ENCODE measurements at places on chromosomes 4 and X.
A peak's percentile ranks its signal among the peaks of the same experiment; 100 is the strongest.

- no peak for DNase-seq
Measured at GRCh38 chr4:38605753-38606586, 58.0 kb upstream of the KLF3 start.

GRCh38 chr4:163611784-163612445 is 117.4 kb downstream of the TMA16 start:
- peak; percentile 36 for DNase-seq

GRCh38 chrX:39157796-39158195 is 356.5 kb downstream of the MID1IP1 start:
- DNase-seq: no peak

DNA sequence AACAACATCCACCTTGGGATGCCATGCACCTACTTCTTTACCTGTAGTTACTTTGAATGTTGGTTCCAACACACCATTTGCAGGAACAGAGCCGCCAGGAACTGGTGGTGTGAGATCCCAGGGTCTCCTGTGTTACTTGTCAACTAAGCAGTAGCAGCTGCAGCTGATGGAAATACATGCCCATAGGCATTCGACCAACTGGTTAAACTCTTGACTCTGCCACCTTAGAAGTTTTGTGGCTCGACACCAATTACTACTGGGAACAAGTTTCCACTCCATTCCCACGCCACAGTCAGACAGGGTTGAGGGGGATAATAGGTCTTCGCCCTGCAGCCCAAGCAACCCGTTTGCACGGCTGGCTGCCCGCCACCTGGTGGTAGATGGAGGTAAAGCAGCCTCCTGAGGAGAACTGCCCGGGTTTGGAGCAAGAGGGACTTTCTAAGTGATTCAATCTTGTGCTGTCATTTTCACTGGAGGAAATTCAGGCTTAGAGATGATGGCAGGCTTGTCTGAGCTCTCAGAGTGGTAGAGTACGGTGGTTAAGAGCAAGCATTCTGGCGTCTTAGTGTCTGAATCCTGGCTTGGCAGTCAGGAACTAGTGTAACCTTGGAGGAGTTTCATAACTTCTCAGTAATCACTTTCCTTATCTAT is 119.1 kb upstream of the TRIM2 start:
- DNase-seq: peak; percentile 72

GRCh38 chr4:150683775-150684350 is 101.9 kb downstream of the MAB21L2 start:
- no peak for DNase-seq

GRCh38 chrX:110167952-110168451 is 149.9 kb downstream of the AMMECR1 start:
- DNase-seq: peak; percentile 14

- DNase-seq: peak; percentile 51
Measured at GRCh38 chr4:67393699-67394281, 151.5 kb downstream of the CENPC start.

DNA sequence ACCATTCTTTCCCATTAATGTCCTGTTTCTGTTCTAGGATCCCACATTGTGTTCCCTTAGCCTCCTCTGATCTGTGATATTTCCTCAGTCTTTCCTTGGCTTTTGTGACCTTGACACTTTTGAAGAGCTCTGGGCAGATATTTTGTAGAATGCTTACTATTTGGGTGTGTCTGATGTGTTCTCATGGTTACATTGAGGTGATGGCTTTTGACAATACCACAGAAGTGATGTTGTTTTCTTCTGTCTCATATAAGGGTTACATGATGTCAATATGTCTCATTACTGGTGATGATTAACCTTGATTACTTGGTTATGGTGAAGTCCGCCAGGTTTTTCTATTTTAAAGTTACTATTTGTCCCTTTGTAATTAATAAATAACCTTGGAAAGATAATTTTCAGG is 183.7 kb downstream of the SOWAHB start:
- DNase-seq: no peak

- DNase-seq: no peak
Measured at GRCh38 chr4:98504091-98504490, 154.3 kb downstream of the TSPAN5 start.

- DNase-seq: no peak
Measured at GRCh38 chr4:142901166-142901662, 55.1 kb upstream of the INPP4B start.

GRCh38 chr4:141339391-141339790 is 118.7 kb downstream of the ZNF330 start:
- no peak for DNase-seq

GRCh38 chr4:110108422-110108821 is 90.0 kb downstream of the ELOVL6 start:
- peak; percentile 52 for DNase-seq

GRCh38 chr4:106909486-106910188 is 126.5 kb downstream of the DKK2 start:
- DNase-seq: no peak

DNA sequence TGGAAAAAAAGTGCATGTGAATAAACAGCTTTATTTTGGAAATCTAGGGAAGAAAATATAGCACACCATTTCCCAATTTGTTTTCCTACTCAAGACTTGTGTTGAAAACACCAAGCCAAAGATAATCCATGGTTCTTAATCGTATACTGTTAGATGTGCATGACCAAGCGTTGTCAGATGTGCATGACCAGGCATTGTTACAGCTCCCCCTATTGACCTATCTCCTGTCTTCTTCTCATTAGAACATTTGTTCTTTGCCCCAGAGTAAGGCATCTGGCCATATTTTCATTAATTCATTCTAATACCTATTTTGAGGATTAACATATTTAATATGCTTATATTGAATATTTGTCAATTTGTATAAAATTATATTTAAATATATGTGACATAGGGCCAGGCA is 14.4 kb upstream of the VCX start:
- DNase-seq: no peak

DNA sequence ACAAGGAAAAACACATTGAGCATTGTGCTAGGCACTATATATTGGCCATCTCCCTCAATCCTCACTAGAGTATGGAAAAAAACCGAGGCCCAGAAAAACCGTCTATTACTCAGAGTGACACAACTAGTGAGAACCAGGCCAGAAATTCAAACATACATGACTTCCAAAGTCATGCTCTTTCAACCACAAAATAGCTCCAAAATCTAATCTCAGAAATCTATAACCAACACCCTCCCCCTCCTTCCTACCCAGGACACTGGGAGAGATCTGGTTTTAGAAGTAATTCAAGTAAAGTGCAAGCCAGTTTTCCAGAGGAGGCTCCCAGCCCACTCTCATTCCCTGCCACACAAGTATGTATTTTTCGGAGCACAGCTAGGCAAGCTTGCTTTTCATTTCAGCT is 7.6 kb downstream of the HS3ST1 start:
- no peak for DNase-seq

GRCh38 chrX:37487271-37487670 is 84.2 kb upstream of the LANCL3 start:
- no peak for DNase-seq

- no peak for DNase-seq
Measured at GRCh38 chr4:40406340-40406739, 71.2 kb downstream of the CHRNA9 start.

DNA sequence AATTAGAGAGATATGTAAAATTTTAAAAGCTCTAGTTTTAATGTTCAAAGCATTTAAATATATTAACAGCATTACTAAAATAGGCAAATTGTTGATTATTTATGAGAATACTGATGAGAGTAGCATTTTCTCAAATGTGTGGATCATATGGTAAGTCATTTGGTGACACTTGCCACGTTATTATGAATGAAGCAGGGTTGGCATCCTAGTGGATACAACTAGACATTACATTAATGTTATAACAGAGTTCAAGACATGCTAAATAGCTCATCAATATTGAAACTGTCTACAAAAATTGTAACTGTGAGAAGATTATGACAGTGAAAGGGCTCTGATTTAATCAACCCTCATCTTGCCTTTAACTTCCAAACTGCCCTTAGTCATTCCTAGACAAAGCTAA is 171.1 kb downstream of the PDGFC start:
- no peak for DNase-seq

DNA sequence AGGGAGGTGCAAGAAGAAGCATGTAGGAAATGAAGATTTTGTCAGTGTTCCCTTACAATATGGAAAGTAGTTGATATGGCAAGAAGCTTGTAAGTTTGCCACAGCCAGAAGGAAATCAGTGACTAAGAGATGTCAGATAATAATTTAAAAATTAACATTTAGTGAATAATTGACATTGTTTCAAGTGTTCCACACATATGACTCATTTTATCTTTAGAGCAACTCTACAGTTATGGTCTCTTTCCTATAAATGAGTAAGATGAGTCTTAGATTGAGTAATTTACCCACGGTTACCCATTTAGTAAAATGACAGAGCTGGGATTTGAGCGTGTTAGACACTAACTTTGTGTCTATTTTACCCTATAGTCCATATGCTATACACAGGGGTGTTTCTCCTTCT is 300.3 kb upstream of the IRS4 start:
- DNase-seq: no peak

DNA sequence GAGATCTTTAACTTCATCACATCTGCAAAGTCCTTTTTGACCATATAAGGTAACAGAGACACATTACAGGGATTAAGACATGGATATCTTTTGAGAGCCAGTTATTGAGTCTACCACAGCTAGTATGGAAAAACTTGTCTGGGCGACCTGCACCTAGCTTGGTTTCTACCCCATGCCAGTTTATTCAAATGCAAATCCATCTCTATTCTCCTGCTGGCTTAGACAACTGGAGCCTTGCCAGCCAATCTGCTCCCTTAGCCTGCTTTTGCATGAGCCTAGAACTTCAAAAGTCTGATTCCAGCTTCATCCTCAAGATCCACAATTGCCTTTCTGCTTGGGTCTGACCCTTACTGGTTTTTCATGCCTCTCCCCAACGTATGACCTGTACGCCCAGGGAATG is 212.0 kb upstream of the AFF2 start:
- DNase-seq: no peak

DNA sequence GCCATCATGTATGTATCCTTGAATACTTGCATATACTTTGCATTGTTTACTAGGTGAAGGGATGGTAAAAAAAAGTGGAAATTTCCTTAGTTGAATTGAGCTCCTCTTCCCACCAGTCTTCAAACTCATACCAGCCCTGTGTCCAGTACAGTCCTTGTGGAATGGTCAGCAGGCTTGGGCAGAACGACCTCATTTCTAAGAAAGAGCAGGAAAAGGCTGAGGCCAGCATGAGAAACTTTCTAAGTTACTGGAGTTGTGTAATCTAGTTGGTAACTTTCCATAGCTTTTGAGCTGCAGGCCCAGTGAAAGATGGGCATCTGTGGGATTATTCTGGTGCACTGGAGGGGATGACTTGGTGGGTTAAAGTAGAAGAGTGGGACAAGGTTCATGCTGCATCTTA is 87.6 kb downstream of the DCUN1D4 start:
- DNase-seq: no peak

GRCh38 chr4:24890561-24891126 is 22.2 kb downstream of the CCDC149 start:
- no peak for DNase-seq

DNA sequence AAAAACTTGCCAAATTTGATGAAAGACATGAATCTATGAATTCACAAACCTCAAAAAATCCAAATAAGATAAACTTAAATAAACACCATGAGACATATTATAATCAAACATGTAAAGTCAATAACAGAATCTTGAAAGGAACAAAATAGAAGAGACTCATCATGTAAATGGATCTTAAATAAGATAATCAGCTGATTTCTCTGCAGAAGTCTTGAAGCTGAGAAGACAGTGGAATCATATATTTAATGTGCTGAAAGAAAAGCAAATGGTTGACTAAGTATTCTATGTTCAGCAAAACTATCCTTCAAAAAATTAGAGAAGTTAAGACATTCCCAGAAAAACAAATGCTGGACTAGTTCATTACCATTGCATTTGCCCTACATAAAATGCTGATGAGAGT is 215.7 kb upstream of the SPIN4 start:
- no peak for DNase-seq

GRCh38 chr4:80097400-80098177 is 24.6 kb upstream of the ANTXR2 start:
- DNase-seq: no peak

DNA sequence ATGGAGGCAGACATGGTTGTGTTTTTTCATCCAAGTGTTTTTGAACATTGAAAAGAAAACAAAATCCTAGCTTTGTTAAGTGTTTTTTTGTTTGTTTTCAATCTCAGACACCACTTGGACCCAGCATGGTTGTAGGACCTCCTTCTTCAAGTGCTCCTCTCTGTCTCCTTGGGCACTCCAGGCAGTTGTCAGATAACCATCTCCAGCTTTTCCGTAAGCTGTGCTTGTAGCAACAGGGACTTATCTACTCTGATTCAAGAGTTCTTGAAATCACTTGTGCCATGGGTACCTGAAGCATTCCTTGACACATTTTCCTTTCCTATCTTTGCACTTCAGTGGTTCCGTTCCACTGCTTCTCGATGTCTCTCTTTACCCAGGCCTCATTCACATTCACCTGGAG is 334.9 kb upstream of the DDX53 start:
- no peak for DNase-seq

DNA sequence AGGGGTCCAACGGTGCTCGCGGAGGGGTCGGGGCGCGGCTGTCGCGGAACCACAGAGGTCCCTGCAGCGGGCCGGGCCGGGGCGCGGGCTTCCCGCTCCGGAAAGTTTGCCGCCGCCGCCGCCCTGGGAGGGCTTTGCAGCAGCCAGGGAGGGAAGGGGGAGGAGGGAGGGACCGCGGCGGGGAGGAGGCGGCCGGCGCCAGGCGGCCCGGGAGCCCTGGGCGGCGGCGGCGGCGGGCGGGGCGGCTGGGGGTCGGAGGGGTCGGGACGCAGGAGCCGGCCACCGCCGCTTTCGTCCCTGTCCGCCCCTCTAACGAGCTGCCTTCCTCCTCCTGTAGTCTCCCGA is 375 bp downstream of the FGFR3 start:
- DNase-seq: no peak

- DNase-seq: no peak
Measured at GRCh38 chr4:126230269-126230668, 915.5 kb downstream of the FAT4 start.

DNA sequence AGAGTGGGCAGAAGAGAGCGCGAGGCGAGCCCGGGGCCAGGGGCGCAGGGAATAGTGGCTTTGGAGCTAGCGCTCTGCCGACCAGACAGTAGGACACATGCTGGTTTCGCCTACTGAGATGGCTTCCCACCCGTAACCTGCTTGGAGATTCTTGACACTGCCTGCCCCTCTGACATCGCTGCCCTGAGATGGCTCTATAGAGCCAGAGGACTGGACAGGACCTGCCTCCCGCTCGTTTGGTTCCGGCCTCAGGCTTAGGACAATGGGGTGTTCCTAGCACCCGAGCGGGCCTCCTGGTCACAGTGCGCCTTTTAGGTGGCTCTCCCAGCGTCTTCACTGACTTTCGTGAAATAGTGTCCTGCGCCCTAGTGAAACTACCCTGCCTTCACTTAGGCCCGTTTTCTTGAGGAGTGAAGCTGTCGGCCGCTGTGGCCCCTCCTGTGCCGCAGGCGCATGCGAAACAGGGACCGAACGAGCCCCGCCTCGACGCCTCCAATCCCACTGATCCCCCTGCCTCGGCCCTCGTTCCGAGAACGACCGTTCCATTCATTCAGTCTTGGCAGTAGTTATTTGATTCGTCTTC is 608 bp downstream of the TAF1 start:
- DNase-seq: peak; percentile 32
